ENCODE measurements at places on chromosomes 7 and 10. TPM values are rescaled to one million over a fixed set of nuclear protein-coding genes. Genes with fewer than 3 reads are reported as not detected.

The GBX1 gene
- not detected for total RNA-seq

GRCh38 chr10:74637685-74638084 is 188.7 kb upstream of the KAT6B start:
- no peak for DNase-seq
- H3K4me3 ChIP-seq = no peak overlapping the region
- H3K27me3 ChIP-seq = no peaks in the 10 kb centered on the region
- H3K4me1 ChIP-seq = no peaks in the 10 kb centered on the region
- no peak overlapping the region for H3K27ac ChIP-seq
- peaks cover 5% of the 10 kb centered on the region for H3K36me3 ChIP-seq

The GTF2IRD1 gene
- 20.8 TPM for total RNA-seq

- no peak overlapping the region for H3K4me3 ChIP-seq
- H3K27ac ChIP-seq = no peak overlapping the region
Measured at GRCh38 chr7:20439416-20440185, 108.9 kb downstream of the ITGB8 start.

DNA sequence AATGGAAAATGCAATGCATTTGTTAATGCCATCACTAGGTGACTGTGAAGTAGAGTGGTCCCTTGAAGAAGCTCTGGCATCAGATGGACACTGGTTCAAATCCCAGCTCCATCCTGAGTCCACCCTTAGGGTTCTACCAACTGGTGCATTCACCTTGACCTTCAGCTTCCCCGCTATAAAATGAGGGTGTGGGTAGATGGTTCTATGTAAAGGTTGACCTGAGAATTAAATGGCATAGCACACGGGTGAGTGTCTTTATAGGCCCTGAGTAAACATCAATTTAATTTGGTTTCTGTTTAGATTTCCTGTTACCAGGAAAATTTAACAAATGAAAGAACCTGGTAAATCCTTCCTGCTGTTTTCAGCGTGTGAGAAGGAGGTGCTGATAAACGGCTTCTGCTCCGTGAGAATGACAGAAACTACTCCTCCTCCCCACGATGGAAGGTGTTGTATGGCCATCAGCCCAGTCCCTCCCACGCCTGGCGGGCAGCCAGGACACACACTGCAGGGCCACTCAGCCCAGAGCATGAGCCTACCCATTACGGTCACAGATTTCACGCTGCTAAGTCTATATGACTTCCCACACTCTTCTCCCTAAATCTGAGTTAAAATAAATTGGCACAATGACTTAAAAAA is 210.1 kb downstream of the TNS3 start:
- no peaks in the 10 kb centered on the region for H3K27me3 ChIP-seq
- peaks cover 11% of the 10 kb centered on the region for H3K4me1 ChIP-seq
- DNase-seq = no peak
- no peaks in the 10 kb centered on the region for H3K36me3 ChIP-seq
- H3K27ac ChIP-seq = no peak overlapping the region

The PRF1 gene
- 14.0 TPM for total RNA-seq

The ZNF804B gene
- total RNA-seq = not detected

The ENTPD1 gene
- total RNA-seq = 37.6 TPM

The KLHDC10 gene
- total RNA-seq = 36.3 TPM

DNA sequence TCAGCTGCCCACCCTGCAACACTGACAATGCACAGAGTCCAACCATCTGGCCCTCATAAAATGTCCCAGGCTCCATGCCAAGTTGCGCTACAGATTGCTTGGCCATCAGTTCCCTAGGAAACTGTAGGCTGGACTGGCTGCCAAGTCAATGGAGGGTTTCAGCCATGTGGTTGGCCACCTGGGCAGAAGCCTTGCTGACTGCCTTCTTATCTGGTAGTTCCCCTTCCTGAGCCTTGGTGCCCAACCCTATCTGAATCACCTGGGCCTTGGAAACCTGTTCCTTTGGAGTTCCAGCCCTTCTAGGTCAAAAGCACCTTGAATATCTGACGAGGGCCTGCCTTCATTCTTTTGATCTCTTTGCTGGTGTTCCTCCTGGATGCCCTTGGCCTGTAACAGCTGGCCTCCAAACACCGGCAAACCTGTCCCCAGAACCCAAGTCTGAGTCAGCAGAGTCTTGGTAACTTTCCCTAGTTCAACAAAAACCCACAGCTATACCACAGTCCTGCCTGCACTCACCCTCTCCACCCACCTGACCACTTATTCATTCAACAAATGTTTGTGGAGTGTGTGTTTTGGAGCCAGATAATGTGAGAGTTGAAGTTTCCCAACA is 37.4 kb upstream of the KDM7A start:
- peak; percentile 69 for DNase-seq
- no peaks in the 10 kb centered on the region for H3K36me3 ChIP-seq
- no peaks in the 10 kb centered on the region for H3K27me3 ChIP-seq
- no peak overlapping the region for H3K4me3 ChIP-seq
- H3K27ac ChIP-seq = peak overlapping the region; percentile 45
- H3K4me1 ChIP-seq = peaks cover 5% of the 10 kb centered on the region

GRCh38 chr7:101581891-101582290 is 47.2 kb downstream of the MYL10 start:
- H3K27ac ChIP-seq = no peak overlapping the region
- H3K27me3 ChIP-seq = peaks cover 2% of the 10 kb centered on the region
- no peaks in the 10 kb centered on the region for H3K4me1 ChIP-seq
- no peak for DNase-seq
- H3K4me3 ChIP-seq = no peak overlapping the region

DNA sequence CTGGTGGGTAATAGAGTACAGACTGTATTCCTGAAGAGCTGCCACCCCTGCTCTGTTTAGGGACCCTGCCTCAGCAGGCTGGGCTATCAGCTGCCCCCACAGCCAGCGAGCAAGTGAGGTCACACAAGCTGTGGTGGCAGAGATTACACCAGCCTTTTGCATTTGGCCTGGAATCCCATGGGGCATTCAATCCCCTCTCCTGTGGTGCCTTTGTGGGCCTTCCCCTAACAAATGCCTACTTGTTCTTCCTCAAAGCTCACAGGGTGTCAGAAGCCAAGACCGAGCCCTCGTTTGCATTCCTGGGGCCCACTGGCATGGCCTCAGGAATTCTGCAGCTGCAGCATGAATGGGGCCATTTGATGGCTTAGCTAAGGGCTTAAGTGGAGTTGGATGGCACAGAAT is 212.7 kb upstream of the PHYHIPL start:
- no peak overlapping the region for H3K27ac ChIP-seq
- no peaks in the 10 kb centered on the region for H3K36me3 ChIP-seq
- H3K4me1 ChIP-seq = no peaks in the 10 kb centered on the region
- H3K27me3 ChIP-seq = no peaks in the 10 kb centered on the region

DNA sequence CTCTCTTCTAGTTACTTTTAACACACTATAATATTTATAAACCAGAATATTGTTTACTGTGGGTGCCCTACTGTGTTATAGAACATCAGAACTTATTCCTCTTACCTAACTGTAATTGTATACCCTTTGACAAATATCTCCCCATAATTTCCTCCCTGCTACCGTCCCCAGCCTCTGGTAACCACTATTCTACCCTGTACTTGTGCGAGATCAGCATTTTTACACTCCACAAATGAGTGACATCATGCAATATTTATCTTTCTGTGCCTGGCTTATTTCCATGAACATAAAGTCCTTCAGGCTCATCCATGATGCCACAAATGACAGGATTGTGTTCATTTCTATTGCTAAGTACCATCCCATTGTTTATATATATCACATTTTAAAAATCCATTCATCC is 139.8 kb upstream of the RSU1 start:
- H3K4me3 ChIP-seq = no peak overlapping the region
- H3K4me1 ChIP-seq = no peaks in the 10 kb centered on the region

The GFRA1 gene
- 1.9 TPM for total RNA-seq

The LIPM gene
- total RNA-seq = not detected

GRCh38 chr10:126867567-126868365 is 37.5 kb upstream of the DOCK1 start:
- DNase-seq = no peak
- H3K4me1 ChIP-seq = no peaks in the 10 kb centered on the region
- H3K36me3 ChIP-seq = no peaks in the 10 kb centered on the region
- H3K27ac ChIP-seq = no peak overlapping the region
- no peak overlapping the region for H3K4me3 ChIP-seq

- H3K27me3 ChIP-seq = no peaks in the 10 kb centered on the region
- H3K4me3 ChIP-seq = no peak overlapping the region
- no peaks in the 10 kb centered on the region for H3K36me3 ChIP-seq
- H3K27ac ChIP-seq = no peak overlapping the region
Measured at GRCh38 chr10:60099998-60100747, 193.8 kb upstream of the CCDC6 start.

The SPDYE2B gene
- total RNA-seq = not detected

The PHKG1 gene
- 1.8 TPM for total RNA-seq

The MKI67 gene
- total RNA-seq = 6.9 TPM

DNA sequence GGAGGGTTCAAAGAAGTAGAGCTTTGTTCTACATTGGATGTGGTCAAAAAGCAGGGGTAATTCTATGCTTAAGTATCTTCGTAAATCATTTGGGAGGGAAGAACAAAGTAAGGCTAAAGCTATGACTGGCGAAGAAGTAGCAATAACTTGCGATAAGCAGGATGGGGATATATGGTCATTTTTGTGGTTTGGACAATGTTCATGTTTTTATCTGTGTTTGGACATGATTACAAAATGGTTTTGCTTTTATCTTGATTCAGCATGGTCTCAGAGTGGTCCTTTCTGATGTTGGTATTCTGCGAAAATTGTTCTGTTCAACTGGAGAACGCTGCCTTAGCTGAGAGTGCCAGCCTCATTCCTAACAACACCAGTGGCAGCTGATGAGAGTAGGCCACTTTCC is 208.8 kb downstream of the SEMA3A start:
- no peaks in the 10 kb centered on the region for H3K27me3 ChIP-seq
- peak; percentile 13 for DNase-seq
- no peaks in the 10 kb centered on the region for H3K36me3 ChIP-seq
- H3K4me3 ChIP-seq = no peak overlapping the region
- H3K27ac ChIP-seq = no peak overlapping the region

DNA sequence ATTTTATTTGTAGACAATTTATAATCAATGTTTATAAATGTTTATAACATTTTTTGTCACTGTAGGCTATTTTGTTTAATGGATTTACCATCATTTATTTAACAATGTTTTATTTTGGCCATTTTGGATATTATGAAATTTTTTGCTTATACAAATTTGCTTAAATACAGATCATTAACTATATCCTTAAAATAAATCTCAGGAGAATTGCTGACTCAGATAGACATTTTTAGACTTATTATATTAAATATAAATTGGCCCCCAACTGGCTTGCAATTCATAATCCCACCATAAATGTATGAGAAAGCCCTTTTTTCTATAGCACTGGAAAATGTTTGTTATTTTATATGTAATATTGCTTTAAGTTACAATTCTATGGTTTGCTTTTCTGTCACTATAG is 3.8 kb upstream of the CLRN3 start:
- H3K36me3 ChIP-seq = no peaks in the 10 kb centered on the region
- no peak for DNase-seq
- no peak overlapping the region for H3K27ac ChIP-seq
- H3K27me3 ChIP-seq = no peaks in the 10 kb centered on the region
- H3K4me1 ChIP-seq = peaks cover 9% of the 10 kb centered on the region

DNA sequence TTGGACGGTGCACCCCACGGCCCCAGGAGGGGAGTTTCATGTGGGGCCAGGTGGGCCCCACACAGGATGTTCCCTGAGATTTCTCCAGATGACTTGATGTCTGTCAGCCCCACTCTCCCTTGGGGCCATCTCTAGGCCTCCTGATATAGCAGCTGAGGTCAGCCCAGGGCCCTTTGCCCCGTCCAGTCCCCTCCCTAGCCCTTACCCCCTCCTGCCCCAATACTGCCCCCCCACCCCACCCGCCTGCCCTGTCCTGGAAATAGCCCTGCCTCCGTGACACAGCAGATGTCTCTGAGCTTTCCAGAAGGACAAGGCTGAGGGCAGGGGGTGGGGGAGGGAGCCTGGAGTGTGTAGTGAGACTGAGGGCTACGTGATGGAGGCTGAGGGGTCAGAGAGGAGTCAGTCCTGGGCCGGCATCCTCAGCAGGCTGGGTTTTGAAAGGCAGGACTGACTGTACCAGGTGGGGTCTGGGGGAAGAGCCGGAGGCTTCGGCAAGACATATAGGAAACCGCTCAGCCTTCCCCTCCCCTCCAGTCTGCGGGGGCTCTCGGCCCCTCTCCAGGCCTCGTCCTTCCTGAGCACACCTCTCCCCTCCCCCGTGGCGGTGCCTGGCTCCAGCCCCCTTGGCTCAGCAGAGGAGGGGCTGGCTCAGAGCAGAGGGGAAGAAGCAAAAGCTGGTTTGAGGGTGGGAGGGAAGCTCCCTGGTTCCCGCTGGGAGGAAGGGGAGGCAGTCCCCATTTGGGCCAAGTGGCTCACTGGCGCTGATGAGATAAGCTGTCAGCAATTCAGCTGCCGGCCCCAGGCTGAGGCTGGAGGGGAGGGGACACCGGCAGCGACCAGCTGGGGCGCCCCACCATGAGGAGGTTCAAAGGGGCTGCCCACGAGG is 2.0 kb downstream of the FLNC start:
- peak overlapping the region; percentile 0 for H3K4me3 ChIP-seq
- no peaks in the 10 kb centered on the region for H3K36me3 ChIP-seq
- no peak overlapping the region for H3K27ac ChIP-seq
- peak; percentile 35 for DNase-seq

The PON1 gene
- 0.67 TPM for total RNA-seq

- H3K4me1 ChIP-seq = peaks cover 6% of the 10 kb centered on the region
- DNase-seq = no peak
- no peak overlapping the region for H3K4me3 ChIP-seq
- H3K27ac ChIP-seq = no peak overlapping the region
- H3K27me3 ChIP-seq = no peaks in the 10 kb centered on the region
- H3K36me3 ChIP-seq = peaks cover 24% of the 10 kb centered on the region
Measured at GRCh38 chr7:48112401-48113165, 23.5 kb downstream of the UPP1 start.

- H3K27ac ChIP-seq = no peak overlapping the region
- peaks cover 35% of the 10 kb centered on the region for H3K27me3 ChIP-seq
- H3K4me3 ChIP-seq = no peak overlapping the region
- H3K36me3 ChIP-seq = no peaks in the 10 kb centered on the region
Measured at GRCh38 chr7:51471210-51471980, 154.8 kb upstream of the COBL start.

GRCh38 chr10:76514321-76514720 is 1082.9 kb downstream of the LRMDA start:
- no peaks in the 10 kb centered on the region for H3K4me1 ChIP-seq
- H3K27ac ChIP-seq = no peak overlapping the region
- DNase-seq = no peak

The LDB3 gene
- 1.5 TPM for total RNA-seq

- H3K36me3 ChIP-seq = no peaks in the 10 kb centered on the region
- no peak for DNase-seq
- H3K27ac ChIP-seq = no peak overlapping the region
- no peak overlapping the region for H3K4me3 ChIP-seq
Measured at GRCh38 chr10:93075369-93076221, 1.9 kb downstream of the CYP26A1 start.

The WIPF3 gene
- total RNA-seq = not detected

The DNA2 gene
- total RNA-seq = 7.2 TPM

The CPA2 gene
- total RNA-seq = not detected

GRCh38 chr7:155799514-155799913 is 12.7 kb downstream of the SHH start:
- no peaks in the 10 kb centered on the region for H3K36me3 ChIP-seq
- peak; percentile 62 for DNase-seq
- peaks cover 91% of the 10 kb centered on the region for H3K27me3 ChIP-seq
- H3K4me1 ChIP-seq = peaks cover under 1% of the 10 kb centered on the region
- H3K27ac ChIP-seq = no peak overlapping the region

- H3K27ac ChIP-seq = no peak overlapping the region
- H3K36me3 ChIP-seq = no peaks in the 10 kb centered on the region
- H3K27me3 ChIP-seq = no peaks in the 10 kb centered on the region
- H3K4me1 ChIP-seq = no peaks in the 10 kb centered on the region
- no peak for DNase-seq
Measured at GRCh38 chr7:146131701-146132100, 15.1 kb downstream of the CNTNAP2 start.
